ENCODE measurements at places on chromosomes 3 and 15.
A peak's percentile ranks its signal among the peaks of the same experiment; 100 is the strongest.

DNA sequence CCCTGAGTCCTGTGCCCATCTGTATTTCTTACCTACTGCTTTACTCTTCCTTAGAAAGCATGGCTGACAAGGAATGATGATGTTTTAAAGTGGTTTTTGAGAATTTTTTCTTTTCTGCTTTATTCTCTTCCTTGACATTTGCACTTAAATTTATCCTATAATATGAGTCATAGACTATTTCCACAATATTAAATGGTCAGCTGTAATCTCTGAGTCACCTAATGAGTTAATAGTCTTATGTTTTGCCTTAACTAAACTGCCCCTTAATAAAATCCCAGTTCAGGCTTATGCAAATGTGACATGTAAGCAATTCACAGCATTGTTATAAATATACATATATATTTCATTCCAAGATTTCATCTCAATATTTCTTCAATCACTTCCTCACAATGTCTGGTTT lies 23.8 kb downstream of the MEIS2 start:
- DNase-seq: peak; percentile 53

DNA sequence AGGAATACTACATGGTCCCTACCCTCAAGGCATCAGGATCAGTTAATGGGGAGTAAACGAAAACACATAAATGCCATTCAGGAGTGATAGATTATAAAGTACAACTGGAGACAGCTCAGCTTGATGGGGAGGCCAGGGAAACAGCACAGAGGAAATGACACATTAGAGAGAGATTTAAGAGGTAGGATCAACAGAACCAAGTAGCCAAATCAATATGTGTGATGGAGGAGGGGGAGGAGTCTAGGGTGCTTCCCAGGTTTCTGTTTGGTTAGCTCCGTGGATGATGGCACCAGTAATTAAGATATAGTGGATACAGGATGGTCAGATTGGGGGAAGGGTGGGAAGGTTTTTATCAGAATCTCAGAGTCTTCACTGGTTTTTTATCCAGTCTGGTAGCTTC lies 229.5 kb upstream of the ROPN1 start:
- DNase-seq: peak; percentile 71

DNA sequence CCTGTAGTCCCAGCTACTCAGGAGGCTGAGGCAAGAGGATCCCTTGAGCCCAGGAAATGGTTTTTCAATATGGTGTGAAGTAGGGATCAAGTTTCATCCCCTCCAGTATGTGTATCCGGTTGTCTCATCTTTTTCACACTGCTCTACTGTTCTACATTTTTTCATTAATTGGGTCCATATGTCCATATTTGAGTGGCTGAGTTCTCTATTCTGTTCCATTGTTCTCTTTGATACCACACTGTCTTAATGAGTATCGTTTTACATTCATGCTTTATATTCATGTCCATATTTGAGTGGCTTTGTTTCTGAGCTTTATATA lies 81.6 kb upstream of the LRRFIP2 start:
- DNase-seq: peak; percentile 40

DNA sequence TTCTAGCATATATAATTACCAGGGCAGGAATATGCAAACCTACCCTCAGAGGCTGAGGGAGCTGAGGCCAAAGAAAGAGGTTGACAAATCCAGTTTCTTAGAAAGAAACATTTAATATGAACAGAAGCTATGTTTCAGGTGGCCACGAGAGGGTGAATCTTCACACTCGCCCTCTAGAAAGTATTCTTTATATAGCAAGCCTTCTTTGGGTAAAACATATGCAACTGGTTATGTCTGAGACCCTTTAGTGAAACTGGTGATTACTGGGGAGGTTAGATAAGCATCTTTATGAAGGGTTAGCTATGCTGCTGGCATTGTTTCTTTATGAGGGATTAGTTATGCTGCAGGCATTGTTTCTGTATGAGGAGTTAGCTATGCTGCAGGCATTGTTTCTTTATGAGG lies 50.7 kb upstream of the GOLGA6L2 start:
- peak; percentile 22 for DNase-seq

DNA sequence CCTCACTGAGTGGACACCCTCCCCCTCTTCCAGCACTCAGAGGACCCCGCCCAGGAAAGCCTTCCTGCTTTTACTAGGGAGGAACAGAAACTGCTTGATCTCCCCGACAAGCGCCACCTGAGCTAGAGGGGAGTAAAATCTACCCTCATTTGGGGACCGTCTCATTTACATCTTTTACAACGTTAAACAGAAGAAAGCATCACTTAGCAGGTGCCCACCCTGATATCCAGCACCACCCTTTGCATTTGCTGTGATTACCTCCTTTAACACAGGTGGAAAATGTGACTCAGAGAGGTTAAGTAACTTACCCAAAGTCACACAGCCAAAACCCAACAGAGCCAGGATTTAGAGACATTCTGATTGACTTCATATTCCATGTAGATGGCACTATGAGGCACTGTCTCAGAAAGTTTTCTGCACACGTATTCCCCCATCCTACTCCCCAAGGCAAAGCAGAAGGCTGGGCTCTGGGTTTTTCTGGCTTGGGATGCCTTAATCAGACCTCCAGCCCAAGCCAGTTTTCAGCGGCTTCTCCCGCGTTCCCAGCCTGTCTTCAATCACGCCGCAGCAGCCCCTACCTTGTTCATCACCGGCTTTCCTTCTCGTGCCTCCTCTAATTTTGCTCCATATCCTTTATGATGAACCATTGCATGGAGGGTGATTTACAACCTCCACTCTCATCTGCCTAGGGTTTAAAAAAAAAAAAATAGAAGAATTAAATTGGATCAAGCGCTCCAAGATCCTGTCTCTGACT lies 314.6 kb upstream of the PROK2 start:
- DNase-seq: no peak

DNA sequence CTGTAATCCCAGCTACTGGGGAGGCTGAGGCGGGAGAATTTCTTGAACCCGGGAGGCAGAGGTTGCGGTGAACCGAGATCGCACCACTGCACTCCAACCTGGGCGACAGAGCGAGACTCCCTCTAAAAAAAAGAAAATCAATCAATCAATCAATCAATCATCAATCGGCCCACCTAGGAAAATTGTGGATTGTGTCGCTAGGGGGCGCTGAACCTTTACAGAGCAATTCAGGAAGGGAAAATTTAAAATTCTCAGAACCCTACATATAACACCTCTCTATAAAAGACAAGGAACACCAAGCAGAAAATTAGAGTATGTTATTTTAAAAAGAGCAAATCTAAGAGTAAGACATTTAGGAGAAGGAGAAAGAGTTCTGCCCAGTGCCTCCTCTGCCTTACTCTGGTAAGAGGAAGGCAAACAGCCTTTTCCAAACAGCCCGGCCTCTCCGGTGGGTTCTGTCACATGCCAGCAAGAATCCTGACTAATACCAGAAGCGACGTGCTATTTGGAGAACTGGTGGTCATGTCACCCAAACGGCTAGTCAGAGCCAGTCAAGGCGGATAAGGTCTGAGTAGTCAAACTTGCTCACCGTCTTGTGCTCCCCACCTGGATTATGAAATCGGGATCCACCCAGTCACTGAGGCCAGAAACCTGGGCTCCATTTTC lies 22.3 kb upstream of the SMCO1 start:
- peak; percentile 52 for DNase-seq

All from ELR (cell line).